Lung (tissue), 17 donors: ENCODE measurements at places on chromosomes 2 and 18. TPM values are rescaled to one million over a fixed set of nuclear protein-coding genes. Genes with fewer than 3 reads are reported as not detected.
A peak's percentile ranks its signal among the peaks of the same experiment; 100 is the strongest.

DNA sequence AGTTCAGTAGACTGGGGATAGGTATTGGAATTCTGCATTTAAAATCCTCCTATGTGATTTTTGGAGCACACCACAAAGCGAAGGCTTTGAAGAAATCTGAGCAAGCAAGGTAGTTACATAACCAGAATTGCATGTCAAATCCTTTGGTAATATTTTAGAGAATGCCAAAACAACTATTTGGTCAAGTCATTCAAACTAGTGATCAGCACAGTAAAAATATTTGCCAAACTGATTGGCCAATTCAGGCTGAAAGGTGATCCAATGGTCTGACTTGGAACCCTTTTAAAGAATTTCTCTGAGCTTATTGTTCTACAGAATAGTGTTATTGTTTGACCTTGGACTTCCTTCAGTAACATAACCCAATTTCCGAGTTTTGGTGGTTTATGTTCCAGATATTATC lies 214.2 kb upstream of the ETAA1 start:
- no peaks in the 10 kb centered on the region for H3K36me3 ChIP-seq
- no peaks in the 10 kb centered on the region for H3K27me3 ChIP-seq
- no peak overlapping the region for H3K4me3 ChIP-seq
- DNase-seq: no peak
- H3K27ac ChIP-seq: no peak overlapping the region
- H3K4me1 ChIP-seq: no peaks in the 10 kb centered on the region

DNA sequence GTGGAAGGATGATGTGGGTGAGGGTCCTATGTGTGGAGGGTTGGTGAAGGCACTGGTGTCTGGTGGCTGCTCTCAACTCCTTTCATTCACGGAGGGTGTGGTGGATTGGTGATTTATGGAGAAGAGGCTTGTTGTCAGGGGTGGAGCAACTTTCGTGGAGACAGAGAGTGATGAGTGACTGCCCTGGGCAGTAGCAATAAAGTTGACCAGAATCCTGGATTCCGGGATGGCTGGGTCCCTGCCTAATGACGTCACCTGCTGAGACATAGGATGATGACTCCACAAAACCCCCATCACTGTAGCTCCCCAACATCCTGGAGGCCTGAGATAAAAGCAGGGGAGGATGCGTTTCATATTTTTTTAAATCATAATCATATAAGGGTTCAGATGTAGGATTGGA lies 193.0 kb downstream of the ACKR3 start:
- H3K4me1 ChIP-seq: no peaks in the 10 kb centered on the region
- H3K4me3 ChIP-seq: no peak overlapping the region
- no peak for DNase-seq

DNA sequence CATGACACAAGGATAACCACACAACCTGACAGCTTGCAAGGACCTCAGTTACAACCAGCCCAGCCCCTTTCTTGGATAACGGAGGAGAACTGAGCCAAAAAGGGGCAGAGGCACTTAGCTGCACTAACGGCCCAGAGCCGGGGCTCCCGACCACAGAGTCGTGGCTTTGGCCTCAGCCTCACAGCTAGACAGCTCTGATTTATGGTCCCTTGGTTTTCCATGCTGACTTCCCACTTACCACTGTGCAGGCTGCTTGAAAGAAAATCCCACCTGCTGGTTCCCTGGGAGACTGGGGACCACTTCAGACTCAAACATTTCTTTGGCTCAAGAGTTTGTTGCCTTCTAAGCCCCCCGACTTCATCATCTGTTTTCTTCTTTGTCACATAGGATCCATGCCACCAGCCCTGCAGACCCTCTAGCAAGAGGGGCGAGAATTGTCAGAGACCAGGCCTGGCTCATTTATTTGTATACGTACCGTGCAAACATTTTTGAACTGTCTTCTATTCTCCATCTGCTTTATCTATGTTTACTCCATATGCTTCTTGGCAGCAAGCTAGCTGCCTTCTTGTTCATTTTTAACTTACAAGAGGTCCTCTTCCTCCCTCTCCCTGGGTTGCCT lies 352.6 kb upstream of the MYT1L start:
- H3K27me3 ChIP-seq: no peaks in the 10 kb centered on the region
- DNase-seq: no peak
- H3K27ac ChIP-seq: no peak overlapping the region
- H3K4me3 ChIP-seq: no peak overlapping the region
- peaks cover 3% of the 10 kb centered on the region for H3K4me1 ChIP-seq

DNA sequence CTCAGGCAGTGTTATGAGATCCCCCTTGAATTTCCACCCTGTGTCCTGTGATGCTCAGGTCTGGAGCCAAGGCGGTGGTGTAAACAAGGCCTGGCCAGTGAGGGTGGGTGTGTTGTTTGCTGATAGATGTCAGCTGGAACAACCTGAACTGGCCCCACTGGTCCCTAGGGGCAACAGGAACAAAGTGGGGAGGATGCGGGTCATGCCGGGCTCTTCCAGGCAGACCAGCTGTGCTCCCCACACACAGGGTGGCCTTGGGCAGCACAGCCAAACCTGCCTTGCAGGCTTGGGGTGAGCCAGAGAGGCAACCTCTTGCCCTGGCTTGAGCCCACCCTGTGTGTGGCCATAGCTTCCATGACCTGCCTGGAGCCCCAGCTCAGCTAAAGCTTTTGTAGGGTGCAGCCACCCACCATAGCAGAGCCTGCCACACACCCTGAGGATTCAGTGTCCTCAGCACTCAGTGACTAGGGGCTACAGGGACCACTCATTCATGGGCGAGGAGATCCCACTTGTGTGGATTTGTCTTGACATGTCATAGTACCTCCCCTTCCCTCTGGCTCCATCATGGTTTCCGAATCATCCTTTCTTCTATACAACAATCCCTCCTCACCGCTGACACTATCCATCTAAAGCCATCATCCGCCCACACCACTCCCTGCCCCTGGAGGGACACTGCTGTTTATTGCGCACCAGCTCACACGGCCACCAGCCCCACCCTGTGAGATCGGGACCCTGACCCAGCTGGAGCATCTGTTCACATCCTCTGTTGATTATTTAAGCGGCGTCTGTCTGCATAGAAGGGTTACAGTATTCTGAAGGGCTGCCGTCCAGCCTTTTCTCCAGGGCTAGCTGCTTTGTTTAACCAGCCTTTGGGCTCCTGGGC lies 268.8 kb downstream of the CYP26B1 start:
- no peak overlapping the region for H3K27ac ChIP-seq
- DNase-seq: no peak
- no peaks in the 10 kb centered on the region for H3K36me3 ChIP-seq
- no peaks in the 10 kb centered on the region for H3K27me3 ChIP-seq
- H3K4me1 ChIP-seq: peaks cover 4% of the 10 kb centered on the region
- no peak overlapping the region for H3K4me3 ChIP-seq

GRCh38 chr18:33755931-33756560 lies 178.0 kb downstream of the ASXL3 start:
- H3K4me3 ChIP-seq: no peak overlapping the region
- peak; percentile 83 for DNase-seq

- DNase-seq: no peak
- H3K27me3 ChIP-seq: no peaks in the 10 kb centered on the region
- no peaks in the 10 kb centered on the region for H3K36me3 ChIP-seq
- no peak overlapping the region for H3K27ac ChIP-seq
- no peak overlapping the region for H3K4me3 ChIP-seq
Measured at GRCh38 chr2:104938231-104938941, 84.5 kb downstream of the POU3F3 start.

- H3K4me1 ChIP-seq: peaks cover 1% of the 10 kb centered on the region
- no peak for DNase-seq
- no peaks in the 10 kb centered on the region for H3K27me3 ChIP-seq
- no peaks in the 10 kb centered on the region for H3K36me3 ChIP-seq
- H3K27ac ChIP-seq: peak overlapping the region; percentile 33
Measured at GRCh38 chr2:178892751-178893625, 85.8 kb upstream of the TTN start.

SLC4A5 gene
- 0.85 TPM for polyA plus RNA-seq

SNTG2 gene
- polyA plus RNA-seq: 0.83 TPM

LYG1 gene
- polyA plus RNA-seq: 1.2 TPM

HOXD9 gene
- polyA plus RNA-seq: 0.29 TPM

TMEM182 gene
- 1.1 TPM for polyA plus RNA-seq
